ENCODE measurements at places on chromosomes 1 and 21.

DNA sequence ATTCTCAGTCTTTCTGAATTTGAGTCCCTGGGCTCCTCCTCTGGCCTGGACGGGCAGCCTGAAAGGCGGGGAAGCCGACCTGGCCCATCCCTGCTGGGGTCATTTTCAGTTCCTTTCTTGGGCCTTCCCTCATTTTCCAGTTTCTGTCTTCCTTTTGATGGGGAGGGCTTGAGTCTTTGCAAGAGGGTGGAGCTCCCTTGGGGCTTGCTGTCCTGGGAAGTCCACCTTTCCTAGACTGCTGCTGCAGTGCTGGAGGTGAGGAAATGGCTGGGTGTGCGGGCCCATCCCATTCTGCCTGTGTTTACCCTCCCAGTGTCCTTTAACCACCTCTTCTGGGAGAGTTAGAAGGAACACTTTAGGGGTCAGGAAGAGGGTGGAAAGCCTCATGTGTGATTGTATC, 40.4 kb upstream of the SYNC start:
- no peak for DNase-seq

DNA sequence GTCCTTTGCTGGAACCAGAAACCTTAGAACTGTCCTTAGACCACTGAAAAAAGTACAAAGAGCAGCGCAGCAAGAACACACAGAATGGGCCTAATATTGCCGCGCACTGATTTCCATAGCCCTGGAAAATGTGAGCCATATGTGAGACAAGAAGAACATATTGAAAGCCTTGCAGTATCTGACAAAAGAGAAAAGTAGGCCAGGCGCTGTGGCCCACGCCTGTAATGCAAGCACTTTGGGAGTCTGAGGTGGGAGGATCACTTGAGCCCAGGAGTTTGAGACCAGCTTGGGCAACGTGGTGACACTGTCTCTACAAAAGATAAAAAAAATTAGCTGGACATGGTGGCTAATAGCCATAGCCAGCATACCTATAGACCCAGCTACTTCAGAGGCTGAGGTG, 300.7 kb downstream of the RYR2 start:
- DNase-seq, result no peak

DNA sequence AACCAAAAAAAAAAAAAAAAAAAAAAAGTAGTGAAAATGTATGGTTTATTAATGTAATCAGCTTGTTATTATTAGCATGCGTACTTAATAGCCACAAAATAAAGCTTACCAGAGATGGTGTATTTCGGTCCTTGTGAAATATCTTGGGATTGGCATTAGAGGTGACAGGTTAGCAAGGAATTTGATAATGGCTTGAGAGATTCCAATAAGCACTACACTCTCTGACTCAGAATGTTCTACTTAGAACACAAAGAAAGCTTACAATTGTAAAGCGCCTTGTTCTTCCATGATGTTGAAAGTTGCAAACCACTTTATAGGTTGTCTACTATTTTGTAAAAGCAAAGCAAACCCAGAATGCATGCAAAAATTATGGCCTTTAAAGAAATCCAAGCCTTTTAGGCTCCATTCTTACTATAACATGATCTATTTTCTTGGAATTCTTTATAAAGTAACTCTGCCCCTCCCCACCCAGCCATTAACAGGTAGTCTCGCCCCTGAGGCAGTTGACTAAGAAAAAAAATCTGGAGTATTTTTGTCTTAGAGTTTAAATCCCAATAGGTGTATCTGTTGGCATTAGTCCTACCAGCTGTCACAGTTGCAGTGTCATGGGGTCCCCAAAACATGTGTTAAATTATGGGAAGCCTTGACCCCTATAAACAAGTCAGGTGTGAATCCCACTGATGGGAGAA, 129.2 kb downstream of the DHRS3 start:
- DNase-seq, result no peak

- DNase-seq, result no peak
These were observed 177.8 kb downstream of the RUNX1 start for GRCh38 chr21:34871026-34871908.

DNA sequence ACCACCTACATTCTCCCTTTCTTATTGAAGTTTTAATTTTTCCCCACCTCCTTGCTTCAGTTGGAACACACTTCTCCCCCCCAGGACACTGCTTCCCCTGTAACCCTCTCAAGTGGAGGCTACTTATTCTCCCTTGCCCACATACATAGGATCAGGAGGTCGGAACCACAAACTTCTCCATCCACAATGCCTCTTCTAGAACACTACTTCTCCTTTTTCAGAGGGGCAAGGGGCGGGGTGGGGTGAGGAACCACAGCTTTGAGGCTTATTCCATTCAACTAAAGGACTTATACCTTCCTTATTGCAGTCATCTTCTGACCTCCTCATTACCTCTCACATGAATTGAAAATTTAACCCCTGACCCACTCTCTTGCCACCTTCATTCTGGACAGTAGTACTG, 81.3 kb downstream of the NEK7 start:
- no peak for DNase-seq

- DNase-seq, result no peak
These were observed 183.7 kb upstream of the ZC3H12A start for GRCh38 chr1:37290718-37291117.

- DNase-seq, result no peak
These were observed 10.1 kb downstream of the FAM78B start for GRCh38 chr1:166156674-166157073.

DNA sequence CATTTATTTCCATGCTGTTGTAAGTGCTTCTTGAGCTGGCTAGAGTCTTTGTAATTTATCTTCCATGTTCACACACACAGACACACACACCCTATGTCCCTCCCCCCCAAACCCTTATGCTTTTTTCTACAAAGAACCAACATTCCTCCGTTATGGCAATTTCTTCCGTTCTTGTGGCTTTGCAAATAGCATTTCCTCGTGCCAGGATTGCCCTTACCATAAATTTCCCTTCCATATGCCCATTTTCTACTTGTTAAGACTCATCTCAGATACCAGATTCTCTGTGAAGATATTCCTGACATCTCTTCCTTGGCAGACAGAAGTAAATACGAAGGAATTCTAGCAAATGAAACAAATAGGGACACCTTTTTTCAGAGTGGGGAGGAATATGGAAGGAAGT, 26.0 kb downstream of the RALGPS2 start:
- no peak for DNase-seq

- DNase-seq, result no peak
These were observed 215.8 kb downstream of the SIPA1L2 start for GRCh38 chr1:232414100-232414499.

DNA sequence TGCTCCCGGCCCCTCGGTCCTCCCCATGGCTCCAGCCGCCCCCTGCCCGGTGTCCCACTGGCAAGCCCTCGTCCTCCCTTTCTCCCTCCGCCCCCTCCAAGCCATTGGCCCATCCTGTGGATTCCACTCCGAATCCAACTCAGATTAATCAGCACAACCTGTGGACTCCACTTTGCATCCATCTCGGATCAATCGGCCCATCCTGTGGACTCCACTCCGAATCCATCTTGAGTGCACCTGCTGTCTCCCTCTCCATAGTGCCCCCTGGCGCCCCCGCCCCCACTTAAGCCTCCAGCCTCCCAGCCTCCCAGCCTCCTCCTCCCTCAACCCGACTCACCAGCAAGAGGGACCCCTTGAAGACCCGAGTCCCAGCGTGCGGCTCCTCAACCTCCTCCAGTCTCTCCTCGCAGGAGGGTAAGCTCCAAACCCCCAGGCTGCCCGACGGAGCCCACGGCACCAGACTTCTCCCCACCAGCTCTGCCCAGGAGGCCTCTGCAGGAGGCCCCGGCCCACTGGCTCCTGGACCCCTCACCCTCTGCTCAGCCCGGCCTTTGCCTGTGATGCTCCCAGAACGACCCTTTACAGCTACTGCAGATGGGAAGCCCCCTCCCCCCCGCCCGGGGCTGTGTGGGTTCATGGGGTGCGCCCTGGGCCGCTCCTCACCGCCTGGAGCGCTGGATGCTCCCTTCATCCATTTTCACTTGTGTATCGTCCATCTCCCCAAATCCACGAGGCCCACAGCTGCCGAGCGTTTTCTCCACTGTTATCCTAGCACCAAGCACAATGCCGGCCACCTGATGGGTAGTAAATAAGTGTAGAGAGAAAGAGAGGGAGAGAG, 40.6 kb upstream of the TSPEAR start:
- no peak for DNase-seq

- DNase-seq, result no peak
These were observed 7.5 kb upstream of the YBX1 start for GRCh38 chr1:42674682-42675081.

DNA sequence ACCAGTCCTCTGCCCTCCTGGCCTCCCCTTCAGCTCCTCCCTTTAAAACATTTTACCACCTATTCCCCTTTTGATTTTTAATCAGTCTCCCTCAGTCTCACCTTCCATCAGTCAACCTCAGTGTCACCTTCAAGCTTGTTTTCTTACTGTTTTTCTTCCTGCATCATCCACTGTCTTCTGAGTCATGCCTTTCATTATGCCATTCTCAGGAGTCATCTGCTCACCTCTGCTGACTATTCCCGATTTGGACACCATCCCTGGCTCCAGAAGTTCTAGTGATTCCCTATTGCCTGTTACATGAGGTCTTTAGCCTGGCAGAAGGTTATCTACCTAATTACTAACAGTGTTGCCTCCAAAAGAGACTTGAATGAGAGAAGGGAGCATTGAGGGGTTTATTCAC, 23.9 kb downstream of the NFASC start:
- no peak for DNase-seq

GRCh38 chr1:200708769-200709168, 29.9 kb upstream of the CAMSAP2 start:
- DNase-seq, result no peak

DNA sequence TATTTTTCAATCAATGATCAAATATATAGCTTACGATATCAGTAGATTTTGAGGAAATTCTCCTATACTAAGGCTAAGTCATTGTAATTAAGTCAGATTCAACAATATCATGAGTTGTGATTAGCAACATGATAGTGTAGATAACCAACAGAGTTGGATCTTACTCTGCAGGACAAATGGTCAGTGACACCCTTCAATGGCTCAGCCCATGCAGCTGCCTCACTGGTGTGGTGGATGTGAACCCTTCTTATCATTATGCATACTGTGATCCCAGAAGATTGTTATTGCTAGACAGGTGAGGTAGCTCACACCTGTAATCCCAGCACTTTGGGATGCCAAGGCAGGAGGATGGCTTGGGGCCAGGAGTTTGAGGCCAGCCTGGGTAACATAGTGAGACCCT, 5.6 kb downstream of the SLC16A1 start:
- no peak for DNase-seq

DNA sequence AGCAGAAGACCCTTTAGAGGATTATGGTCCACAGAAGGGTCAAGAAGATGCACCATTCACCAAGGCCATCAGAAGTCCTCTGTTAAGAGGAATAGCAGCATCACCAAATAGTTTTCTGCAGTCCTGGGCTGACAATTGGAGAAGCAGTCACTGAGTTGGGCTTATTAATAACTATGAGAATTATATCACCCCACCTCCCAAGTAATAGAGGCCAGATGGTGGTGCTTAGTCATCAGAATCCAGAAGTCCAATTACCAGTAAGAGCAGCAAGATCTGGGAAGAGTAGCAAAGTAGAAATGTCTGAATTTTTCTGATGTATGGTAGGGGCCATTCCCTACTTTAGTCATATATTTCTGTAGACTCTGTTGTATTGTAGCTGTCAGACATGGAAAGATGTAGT, 6.1 kb upstream of the PSMA5 start:
- DNase-seq, result no peak

DNA sequence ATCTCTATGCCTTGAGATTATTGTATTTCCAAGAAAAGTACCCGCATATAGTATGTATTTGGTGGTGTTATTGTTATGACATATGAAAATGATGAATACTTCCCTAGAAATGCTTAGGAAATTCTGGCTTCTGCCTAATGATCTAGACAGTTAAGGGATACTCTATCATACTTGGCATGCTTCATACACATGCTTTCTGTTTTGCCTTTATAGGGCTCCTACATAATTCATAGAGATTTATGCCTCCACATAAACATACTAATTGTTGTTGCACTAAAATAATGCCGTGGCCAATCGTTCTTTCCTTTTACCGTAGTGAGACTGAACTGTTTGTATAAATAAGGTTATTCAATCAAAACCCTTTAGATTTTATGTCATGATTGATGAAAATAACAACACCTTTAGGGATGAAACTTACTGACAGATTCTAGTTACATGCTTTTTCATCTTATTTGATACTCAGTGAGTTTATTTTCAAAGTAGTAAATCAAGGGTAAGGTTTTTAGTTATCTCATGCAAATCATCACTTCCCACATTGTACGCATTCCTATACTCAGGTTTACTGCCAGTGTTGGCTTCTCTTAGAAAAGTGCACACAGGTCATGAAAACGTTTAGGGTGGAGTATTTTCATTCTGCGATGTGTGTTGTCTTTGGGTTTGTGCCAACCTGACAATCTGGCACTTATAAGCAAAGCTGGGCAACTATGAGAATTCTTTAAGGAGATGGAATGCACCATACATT, 40.5 kb upstream of the SCYL3 start:
- DNase-seq, result no peak

GRCh38 chr1:75520862-75521475, 89.9 kb downstream of the SLC44A5 start:
- DNase-seq, result no peak

GRCh38 chr1:3608154-3608553, 3.2 kb downstream of the MEGF6 start:
- DNase-seq, result no peak

- DNase-seq, result no peak
These were observed 132.5 kb upstream of the GPR52 start for GRCh38 chr1:174315239-174315638.

GRCh38 chr1:211521102-211521815, 29.3 kb upstream of the RD3 start:
- no peak for DNase-seq

GRCh38 chr1:73914951-73915350, 283.0 kb downstream of the LRRIQ3 start:
- no peak for DNase-seq

- no peak for DNase-seq
These were observed 27.8 kb downstream of the PLEKHA6 start for GRCh38 chr1:204331847-204332487.

DNA sequence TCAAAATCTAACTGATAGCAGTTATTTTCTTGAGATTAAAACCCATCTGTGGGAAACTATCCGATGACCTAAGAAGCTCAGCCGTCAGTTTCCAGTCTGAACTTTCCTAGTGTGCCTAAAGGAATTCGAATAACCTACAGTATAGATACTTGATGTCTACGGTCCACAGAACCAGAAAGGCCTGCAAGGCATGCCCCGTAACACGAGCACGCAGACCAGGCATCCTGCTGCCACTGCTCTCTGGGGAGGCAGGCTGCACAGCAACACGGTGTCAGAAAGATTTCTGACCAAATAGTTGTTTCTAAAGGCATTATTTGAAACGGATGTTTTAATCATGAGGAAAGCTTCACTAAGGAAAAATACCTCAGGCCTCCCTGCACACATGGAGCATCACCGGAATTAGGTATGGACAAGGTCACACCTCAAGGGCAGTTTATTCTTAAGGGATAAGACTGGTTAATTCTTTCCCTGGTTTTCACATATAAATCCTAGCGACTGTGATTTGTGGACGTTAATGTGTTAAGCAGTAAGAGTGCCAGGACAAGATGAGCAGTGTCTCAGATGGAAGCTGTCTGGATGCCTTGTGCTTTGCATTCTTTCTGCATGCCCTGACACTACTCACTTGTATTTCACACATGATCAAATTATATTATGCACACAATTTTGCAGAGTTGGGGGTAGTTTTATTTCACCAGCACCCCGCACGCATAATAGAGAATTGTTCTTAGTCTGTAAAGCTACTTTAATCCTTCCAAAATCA, 49.0 kb upstream of the NADK start:
- DNase-seq, result no peak

GRCh38 chr1:12617901-12618660, at the start of gene DHRS3:
Gene DHRS3, minus strand, starts transcription at chr1:12618210. Its CDS starts 862 bp downstream, at chr1:12617348.
- DNase-seq, result no peak
